ENCODE measurements at places on chromosomes 13 and 19.

DNA sequence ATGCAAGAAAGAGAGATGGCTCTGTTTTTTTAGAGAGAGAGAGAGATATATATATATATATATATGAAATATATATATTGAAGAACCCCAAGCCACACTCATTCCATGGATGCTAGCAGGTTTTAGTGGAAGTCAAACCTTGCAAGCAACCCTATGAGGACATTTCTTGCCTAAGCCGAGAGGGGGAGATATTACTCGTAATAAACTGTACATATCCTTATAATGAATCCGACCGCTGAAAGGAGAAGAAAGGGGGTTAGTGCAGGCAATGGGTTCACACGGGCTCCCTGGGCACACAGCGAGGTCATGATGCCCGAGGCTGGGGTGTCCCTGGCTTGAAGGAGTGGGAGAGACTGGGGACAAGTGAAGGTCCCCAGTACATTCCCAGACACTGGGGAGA is 78.3 kb downstream of the IER2 start:
- no peak for DNase-seq

- no peak for DNase-seq
Observed at GRCh38 chr19:16175954-16176353, 2.6 kb upstream of the CIB3 start.

DNA sequence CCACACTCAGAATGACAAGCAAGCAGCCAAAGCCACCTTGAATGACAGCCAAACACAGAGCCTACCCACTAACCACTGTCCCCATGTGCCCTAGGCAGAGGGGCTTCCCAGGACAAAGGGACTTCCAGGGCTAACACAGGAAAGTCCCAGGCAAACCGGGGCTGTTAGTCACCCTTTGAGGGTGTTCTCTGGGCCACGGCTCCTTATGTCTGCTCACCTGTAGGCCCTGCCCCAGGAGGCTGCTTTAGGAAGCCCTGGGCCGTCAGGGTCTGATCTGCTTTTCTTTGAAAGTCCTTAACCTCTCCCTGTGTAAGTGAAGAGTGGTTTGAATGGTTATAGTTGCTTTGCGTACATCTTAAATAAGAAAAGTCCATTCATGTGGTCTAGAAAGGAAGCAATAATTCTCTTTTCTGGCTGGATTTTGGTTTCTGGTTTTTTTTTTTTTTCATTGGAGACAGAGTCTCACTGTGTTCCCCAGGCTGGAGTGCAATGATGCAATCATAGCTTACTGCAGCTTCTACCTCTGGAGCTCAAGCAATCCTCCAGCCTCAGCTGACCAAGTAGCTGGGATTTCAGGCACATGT is 161.4 kb downstream of the EFNB2 start:
- no peak for DNase-seq

- DNase-seq = no peak
Observed at GRCh38 chr13:107339209-107339608, 771.3 kb upstream of the ARGLU1 start.

DNA sequence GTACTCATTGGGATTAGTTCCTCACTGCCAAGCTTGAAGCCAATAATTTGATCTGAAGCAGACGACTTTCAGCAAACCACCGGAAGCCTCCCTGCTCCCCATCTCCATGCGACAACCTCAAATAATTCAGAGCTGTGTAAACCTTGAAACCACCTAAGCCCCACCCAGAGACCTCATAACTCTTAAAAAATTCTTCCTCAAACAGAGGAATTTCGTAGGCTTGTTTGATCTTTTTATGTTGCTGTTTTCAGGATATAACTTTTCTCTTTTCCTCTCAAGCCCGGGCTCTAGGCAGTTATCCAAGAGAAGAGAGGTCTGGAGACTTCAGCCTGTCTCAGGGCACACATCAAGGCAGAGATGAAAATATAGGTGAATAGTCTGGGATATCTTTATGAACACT is 311.6 kb downstream of the KCNRG start:
- DNase-seq = no peak

GRCh38 chr19:4088975-4089374 is 22.3 kb upstream of the ZBTB7A start:
- DNase-seq = no peak

Measured in stimulated activated CD4-positive, alpha-beta T cell treated with anti-CD3 and anti-CD28 coated beads, Interleukin-2, amount 100 ng/mL, for 48 hours (primary cell).